ENCODE measurements at places on chromosomes 1 and 21.

DNA sequence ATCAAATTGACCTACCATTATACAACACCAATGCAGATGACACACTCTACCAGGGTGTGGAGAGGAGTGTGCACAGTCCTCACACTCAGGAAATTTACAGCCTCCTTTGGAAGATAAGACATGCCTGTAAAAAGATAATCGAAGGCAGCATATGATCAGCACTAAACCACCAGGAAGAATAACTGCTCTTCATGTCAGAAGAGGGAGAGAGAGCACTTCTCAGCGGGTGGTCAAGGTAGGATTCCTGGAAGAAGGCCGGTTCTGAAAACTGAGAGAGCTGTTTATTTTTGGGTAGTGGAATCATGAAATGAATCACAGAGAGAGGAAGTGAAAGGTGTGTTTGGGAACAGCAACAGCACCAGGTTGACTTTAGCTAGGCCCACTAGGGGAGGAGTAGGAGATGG, 14.0 kb upstream of the ZNF697 start:
- DNase-seq: no peak

- no peak for DNase-seq
These were observed 12.4 kb downstream of the NEXN start for GRCh38 chr1:77900687-77901293.

GRCh38 chr1:20485527-20486456, at the start of gene CAMK2N1:
CAMK2N1 (minus strand) TSS chr1:20486210; CDS start chr1:20485379, 831 bp downstream.
- no peak for DNase-seq

DNA sequence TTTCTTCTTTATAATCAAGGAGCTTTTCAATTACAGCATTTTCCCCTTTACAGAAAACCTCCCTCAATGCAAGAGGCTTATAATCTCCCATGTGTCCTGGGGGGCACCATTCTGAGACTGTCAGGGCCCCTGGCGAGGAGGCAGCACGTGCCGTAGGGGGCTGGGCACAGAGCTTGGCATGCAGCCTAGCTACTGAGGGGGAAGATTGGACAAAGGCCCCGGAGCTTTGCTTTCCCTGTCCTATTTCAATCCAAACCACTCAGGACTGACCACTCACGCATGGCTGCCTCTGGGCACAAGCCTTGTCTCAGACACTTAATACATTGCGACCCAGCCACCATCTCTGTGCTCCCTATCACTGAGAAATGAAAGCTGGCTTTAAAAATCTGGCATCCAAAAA, 2.8 kb upstream of the RAP1GAP start:
- no peak for DNase-seq

DNA sequence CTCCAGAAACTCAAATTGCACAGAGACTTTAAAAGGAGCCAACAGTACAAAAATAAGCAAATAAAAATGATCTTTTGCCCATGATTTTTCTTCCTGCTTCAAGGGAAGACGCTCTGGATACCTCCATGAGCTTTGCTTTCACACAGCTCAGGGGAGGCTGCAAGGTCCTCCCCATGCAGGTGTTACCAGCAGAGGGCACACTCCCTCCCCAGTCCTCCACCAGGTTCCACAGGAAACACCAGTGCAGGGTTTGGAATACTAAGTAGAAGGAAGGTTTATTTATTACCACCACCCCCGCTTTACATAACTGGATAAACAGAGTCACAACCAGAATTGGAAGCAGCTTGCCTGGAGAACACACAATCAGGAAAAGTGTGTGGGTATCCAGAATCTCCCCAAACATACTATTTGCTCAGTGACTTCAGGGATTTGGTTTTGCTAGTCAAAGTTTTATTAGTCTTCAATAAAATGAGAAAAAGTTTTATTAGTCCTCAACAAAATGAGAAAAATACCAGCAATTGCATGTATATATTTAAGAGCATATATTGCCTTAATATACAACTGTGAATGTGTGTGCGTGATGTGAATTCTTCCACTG, 37.3 kb downstream of the HSD3B1 start:
- no peak for DNase-seq

- no peak for DNase-seq
These were observed 3.4 kb downstream of the ZBTB21 start for GRCh38 chr21:42006765-42007164.

GRCh38 chr1:96104906-96105305, 616.7 kb upstream of the PTBP2 start:
- DNase-seq: no peak

GRCh38 chr1:192552760-192553191, 22.8 kb upstream of the RGS1 start:
- no peak for DNase-seq

DNA sequence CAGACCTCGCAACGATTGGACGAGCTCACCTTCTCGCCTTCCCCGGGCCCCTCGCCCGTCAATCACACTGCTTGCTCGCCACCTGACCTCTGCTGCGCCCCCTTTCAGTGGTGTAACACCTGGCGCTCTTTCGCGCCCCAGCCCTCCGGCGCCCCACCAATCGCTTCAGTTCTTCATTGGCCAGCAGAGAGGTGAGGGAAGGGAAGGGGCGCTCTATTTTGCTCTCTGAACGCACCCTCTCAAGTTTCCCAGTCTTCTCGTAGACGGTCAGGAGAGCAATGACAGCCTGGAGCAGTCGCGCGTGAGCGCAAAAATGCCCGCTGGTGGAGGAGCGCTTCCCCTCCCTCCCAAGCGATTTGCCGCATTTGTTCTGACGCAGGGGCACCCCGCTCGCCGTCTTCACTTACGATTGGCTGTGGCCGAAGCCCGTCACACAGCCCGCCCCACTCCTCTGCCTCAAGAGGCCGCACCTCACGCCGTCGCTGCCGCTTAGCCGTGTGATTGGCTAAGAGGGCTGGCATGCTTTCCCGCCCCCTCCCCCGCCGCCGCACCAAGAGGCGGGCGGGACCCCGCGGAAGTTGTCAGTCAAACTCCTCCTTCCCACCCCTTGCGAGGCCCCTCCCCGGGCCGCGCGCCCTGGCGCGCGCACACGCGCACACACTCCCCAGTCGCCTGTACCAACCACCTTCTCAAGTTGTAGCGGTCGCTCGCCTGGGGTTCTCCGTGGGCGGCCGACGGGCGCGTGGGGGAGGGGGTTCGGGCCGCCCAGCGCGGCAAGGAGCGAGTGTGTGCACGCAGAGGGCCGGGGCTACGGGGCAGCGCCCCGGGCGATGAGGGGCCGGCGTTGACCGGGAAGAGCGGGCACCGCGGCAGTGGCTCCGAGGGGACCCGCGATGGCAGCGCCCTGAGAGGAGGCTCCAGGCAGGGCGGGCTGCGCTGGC, at the start of gene PPP2R5A:
Gene PPP2R5A (plus strand): TSS at position 667 of the 941 bp plus-strand sequence. CDS start 701 bp downstream, outside the sequence.
- peak; percentile 100 for DNase-seq

- no peak for DNase-seq
These were observed 46.7 kb upstream of the LAMC2 start for GRCh38 chr1:183139281-183139942.

GRCh38 chr1:31651089-31651420, 6.4 kb upstream of the PEF1 start:
- DNase-seq: no peak

DNA sequence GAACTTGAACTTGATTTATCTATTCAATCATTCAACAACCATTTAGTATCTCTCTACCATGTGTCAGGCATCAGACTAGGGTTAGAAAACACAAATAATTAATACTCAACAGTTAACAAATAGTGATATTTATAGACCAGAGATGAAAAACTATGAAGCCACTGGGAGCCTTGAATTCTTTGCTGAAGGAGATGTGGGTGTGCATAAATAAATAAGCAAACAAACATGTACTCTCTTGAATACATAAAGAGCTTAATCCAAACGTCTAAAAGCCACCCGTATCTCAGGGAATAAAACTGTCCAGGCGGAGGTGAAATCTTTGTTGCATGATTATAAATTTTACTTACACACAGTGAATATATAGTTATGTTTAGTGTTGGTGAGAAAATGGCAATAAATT, 165.7 kb downstream of the SLC45A1 start:
- DNase-seq: no peak

GRCh38 chr1:59057211-59057694, 239.6 kb upstream of the FGGY start:
- no peak for DNase-seq

DNA sequence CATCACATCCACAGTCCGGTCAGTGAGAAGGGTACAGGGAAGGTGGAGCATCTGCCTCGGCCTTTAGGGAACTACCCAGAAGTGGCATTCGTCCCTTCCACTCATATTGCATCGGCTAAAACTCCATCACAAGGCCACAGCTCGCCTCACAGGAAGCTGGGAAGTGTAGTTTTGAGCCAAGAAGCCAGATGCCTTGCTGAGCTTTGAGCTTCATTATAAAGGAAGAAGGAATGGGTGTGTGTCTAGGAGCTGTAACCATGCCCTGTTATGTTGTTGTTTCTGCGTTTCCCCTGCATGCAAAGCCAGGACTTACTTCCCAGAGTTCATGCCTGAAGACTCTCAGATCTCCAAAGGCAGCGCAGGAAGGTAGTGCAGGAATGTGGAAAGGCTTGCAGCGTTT, 61.1 kb downstream of the OPTC start:
- DNase-seq: no peak

DNA sequence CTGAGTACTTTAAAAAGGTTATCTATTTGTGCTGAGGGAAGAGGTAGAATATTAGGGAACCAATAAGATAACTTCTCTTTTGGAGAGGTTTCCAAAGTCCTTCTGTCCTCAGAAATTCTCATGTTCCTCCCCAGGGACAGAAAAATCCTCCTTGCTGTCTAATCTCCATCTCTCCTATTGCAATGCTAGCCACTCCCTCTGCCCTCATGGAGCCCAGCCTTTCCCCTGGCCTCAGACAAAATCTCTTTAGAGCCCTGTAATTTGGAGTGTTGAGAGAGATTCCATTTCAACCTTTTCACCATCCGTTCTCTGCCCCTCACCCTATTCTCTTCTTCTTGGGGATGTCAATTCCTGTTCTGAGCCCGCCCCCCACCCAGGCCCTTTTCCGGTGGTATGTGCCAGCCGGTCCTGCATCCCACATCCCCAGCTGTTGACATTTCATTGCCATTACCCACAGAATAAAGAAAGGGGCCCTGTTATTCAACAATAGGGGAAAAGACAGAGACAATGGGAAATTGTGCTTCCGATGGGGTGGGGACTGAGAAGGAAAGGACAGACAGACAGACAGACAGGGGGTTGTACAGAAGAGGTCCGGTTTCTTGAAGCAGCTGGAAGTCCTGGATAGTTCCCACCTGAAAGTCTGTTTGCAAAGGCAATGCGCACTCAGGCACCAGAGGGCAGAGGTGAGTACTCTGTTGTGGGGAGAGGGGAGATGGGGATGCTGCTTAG, at the start of gene HAPLN2:
Gene HAPLN2 (plus strand): TSS at position 563 of the 729 bp plus-strand sequence. CDS start 4,076 bp downstream, outside the sequence.
- peak; percentile 13 for DNase-seq

DNA sequence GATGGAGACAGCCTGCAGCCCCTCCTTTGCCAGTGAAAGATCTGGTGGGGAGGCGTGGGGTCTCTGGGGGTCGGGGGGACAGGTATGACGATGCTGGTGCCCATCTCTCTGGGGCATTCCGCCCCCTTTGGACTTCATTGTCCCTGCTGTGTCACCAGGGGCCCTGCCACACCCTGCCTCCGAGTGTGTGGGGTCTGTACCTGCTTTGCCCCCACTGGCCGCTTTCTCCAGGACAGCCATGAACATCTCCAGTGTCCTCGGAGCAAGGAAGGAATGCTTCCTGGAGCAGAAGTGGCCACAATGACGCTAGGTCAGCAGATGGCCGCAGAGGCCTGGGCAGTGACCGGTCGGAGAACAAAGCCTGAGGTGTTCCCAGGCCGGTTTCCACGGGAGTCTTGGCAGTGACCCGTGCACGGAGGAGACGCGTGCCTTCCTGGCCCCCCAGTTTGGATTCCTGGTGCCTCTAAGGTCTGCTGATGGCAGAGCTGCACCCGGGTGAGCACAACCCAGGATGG, 18.6 kb upstream of the TRAPPC10 start:
- no peak for DNase-seq

- no peak for DNase-seq
These were observed 61.2 kb upstream of the TRAPPC10 start for GRCh38 chr21:43950936-43951335.
